ENCODE measurements at places on chromosomes 5 and 9.

DNA sequence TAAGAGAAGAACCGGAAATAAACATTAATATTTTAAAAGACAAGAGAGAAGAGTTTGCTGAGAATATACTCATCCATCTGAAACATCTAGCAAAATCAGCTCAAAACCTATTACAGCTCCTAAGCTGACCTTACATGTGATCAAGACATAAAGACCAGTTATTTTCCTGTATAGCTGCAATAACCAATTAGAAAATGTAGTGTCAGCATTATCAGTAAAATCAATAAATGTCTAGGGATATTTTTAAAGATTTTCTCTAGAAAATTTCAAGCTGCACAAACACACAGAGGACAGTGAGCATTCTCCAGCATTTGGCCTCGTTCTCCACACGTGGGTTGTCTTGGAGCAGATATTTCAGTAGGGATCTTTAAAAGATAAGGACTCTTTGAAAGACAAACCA lies 127.6 kb upstream of the CACNA1B start:
- DNase-seq, result no peak

DNA sequence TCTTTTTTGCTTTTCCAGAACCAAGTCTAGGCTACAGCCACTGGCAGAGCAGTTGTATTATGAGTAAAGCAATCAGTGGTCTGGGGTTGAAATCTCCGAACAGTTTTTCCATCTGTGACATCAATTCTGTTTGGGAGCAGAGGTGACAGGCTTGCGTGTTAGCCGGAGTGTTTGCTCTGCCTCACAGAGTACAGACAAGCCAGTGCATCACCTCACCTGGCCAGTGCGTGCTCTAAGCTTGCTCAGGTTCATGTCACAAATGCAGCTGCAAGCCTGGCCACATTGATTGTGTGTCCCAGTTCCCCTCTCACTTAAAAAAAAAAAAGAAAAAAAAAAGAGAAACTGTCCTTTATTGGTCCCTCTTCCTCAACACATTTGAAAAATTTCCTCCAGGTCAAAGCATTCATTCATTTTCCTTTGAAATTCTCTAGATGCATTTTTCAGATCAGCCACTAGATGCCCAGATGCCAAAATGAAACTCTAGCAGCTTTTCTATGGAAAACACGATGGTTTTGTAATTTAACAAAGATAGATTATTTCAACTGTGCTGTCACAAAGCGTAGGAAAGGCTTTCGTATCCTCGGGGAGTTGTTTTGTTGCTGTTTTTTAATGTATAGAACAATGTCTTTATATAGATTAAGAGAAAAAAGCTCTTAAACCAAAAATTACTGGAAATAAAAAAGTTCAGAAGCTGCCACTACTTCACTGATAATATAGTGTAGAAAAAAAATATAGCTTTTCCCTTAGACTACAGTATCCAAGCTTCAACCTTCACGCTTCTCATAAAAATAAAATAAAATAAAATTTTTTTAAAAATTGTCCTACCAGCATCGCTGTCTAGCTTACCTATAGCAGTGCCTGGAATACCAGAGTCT lies 585.5 kb downstream of the TLE1 start:
- DNase-seq, result no peak

- no peak for DNase-seq
Measured at GRCh38 chr5:43242196-43242595, 50.2 kb downstream of the NIM1K start.

DNA sequence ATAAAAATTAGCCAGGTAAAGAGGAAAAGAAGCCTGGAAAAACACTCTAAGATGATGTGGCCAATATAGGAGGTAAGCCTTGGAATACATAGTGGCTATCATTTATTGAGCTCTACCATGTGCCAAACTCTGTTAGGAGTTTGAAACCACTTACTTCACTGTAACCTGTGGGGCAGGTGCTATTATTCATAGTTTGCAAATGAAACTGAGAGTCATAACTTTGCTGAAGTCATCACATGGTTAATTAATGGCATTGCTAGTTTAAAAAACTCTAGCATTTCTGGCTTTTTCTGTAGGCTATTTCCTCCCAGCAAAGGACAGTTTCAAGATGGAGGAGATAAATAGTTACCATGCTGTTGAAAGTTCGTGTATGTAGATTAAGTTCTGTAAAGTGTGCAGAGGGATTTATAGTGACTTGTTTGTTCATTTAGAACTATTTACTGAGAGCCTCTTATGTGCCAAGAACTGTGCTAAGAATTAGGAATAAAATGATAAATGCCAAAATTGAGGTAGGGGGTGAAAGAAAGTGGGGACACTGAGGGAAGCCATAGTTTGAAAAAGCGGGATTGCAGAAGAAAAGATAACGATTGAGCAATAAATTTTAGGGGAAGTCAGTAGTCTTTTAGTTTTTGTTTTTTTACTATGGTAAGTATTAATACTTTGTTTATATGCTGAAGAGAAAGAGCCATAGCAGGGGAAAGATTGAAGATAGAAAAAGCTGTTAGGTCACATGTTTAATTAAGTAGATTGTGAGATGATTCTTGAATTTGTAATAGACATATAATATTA lies 57.2 kb downstream of the WDR70 start:
- no peak for DNase-seq

DNA sequence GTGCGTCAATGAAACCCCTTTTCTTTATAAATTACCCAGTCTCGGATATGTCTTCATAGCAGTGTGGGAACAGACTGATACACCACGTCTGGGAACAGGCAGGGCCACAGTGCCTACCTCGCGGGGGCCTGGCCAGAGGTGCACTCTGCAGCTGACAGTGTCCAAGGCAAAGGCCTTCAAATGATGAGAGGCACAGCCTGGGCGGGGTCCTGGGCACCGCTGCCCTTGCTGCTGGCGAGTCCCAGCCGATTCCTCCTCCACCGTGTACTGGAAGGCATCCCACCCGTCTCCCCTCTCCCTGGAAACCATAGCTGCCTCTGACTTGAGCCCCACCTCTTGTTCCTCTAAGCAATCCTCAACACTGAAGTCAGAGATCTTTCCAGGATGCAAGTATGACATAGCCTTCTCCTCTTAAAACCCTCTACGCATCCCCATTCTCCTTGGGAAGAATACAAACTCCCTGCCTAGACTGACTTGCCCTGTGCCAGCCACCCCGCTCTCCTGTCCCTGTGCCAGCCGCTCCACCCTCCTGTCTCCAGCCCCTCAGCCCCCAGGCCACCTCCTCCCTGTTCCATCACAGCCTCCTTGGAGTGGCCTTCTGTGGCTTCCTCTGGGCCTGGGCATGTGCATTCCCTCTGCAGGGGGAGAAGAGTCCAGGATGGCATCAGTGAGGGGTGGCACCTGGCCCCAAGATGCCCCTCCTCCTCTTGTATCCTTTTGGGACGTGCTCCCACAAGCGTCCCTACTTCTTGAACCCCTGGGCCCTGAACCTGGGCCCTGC lies 8.1 kb upstream of the COL5A1 start:
- peak; percentile 39 for DNase-seq

GRCh38 chr5:63697811-63698210 lies 264.4 kb downstream of the HTR1A start:
- DNase-seq, result no peak

- no peak for DNase-seq
Measured at GRCh38 chr9:73683862-73684591, 532.4 kb downstream of the ANXA1 start.

DNA sequence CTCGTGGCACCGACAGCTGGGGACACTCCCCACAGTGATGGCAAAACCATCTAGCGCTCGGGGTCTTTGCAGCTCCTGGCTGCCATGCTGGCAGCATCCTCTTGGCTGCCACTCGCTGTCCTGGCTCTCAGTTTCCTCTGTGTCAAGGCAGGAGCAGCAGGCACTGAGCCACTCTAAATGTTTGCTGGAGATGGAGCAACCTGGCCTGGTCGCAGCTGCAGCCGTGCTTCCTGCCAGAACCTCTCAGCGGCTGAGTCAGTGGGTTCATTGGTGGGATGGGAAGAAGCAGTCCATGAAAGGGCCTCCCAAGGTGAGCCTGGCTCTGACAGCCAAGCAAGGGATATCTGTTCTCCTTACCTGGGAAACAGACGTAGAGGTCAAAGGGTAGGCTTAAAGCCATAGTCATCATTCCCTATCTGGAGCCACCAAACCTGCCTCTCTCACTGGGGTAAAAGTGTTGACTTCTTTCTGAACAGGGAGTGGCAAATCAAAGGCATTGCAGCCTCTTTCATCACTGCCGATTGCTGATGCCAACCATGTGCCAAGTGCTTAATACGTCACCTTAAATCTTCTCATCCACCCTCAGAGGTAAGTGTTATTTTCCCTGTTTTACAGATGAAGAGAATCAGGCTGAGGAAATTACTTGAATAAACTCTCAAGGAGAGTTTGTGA lies 304.8 kb upstream of the ZNF462 start:
- no peak for DNase-seq

DNA sequence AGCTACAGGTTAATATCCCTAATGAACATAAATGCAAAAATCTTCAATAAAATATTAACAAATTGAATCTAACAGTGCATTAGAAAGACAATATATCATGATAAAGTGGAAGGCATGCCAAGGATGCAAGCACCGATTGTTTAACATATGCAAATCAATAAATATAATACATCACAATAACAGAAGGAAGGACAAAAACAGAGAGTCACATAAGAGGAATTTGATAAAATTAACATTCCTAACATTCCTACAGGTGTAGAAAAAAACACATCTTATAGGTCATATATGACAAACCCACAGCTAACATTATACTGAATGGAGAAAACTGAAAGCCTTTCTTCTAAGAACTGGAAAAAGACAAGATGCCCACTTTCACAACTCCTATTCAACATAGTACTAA lies 297.0 kb downstream of the CDH18 start:
- DNase-seq, result no peak

DNA sequence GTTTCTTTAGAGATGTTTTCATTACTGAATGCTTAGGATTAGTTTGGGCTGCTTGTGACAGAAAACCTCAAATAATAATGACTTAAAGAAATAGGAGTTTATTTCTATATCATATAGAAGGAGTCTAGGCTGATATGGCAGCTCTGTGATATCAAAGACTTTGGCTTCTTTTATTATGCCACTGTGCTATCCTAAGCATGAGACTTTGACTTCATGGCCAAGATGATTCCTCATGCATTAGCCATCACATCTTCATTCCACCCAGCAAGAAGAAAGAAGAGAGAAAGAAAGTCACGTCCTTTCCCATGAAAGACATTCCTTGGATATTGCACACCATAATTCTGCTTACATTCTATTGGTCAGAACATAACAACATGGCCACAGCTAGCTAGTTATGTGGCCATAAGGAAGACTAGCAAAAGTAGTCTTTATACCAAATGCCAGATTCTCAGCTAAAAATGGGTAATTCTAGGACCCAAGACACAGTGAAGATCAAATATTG lies 76.2 kb downstream of the DAPK1 start:
- no peak for DNase-seq

DNA sequence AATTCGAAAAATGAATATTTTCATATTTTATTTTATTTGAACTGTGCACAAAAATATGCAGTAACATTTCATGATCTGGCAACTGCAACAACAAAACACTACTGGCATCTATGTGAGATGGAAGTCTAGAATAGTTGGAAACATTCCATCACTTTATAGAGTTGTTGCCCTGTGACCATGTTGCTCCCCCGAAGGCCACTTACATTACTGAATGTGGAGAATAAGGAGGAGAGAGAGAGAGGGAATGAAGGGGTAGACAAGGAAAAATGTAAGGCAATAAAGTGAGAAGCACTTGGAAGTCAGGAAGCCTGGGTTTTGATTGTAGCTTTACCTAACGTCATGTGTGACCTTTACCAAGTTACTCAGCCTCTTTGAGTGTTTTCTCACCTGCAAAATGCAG lies 437.2 kb upstream of the EDIL3 start:
- no peak for DNase-seq

- DNase-seq, result no peak
Measured at GRCh38 chr9:35967042-35967441, 9.1 kb upstream of the OR2S2 start.

GRCh38 chr9:136728080-136728547 lies 14.6 kb downstream of the LCN10 start:
- DNase-seq, result peak; percentile 94

DNA sequence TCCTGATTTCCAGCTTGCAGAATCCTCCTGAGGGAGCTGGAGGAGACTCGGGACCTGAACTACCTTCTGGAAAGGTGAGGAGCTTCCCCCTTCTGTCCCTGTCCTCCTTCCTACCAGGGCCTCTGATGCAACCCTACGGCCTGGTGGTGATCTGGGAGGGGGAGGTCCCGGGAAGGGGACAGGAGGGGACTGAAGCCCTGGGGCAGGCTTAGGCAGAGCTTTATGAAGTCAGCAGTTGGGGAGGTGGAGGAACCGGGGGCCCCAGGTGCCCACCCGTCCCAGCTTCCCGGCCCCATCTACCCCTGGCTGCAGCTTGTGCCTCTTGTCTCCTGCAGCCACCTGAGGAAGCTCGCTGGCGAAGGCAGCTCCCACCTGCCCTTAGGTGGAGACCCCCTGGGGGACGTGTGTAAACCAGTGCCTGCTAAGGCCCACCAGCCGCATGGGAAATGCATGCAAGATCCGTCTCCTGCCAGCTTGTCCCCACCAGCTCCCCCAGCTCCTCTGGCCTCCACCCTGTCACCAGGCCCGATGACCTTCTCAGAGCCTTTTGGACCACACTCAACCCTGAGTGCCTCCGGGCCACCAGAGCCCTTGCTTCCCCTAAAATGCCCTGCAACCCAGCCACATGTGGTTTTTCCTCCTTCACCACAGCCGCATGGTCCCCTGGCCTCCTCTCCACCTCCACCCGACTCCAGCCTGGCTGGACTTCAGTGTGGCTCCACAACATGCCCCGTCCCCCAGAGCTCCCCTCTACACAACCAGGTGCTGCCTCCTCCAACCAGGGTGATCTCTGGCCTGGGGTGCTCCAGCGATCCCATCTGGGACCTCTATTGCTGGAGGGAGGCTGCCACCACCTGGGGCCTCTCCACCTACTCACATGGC lies 2.1 kb downstream of the SPATA31E1 start:
- no peak for DNase-seq

- no peak for DNase-seq
Measured at GRCh38 chr9:36029765-36030528, 6.8 kb upstream of the RECK start.

- DNase-seq, result no peak
Measured at GRCh38 chr5:139681466-139681865, 33.3 kb downstream of the CXXC5 start.
